Fibroblast of skin of left quadriceps (primary cell): ENCODE measurements at places on chromosomes 11 and 22.

GRCh38 chr22:42303396-42304323, 33.2 kb upstream of the TCF20 start:
- no peak for DNase-seq

DNA sequence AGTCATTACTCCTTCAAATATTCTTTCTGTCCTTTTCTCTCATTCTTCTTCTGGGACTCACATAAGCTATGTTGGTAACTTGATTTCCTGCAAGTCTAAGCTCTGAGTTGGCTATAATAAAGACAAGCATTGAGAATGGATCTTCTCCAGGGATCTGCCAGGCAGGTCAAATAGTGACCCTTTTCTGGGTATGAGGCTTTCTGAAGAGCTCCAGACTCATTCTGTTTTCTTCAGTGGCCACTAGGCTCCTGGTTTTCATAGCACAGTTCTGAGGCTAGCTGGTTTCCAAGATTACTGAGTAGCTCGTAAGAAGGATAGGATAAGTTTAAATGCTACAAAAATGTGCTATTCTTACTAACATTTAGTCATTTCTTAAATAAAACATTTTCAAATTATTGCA, 38.3 kb downstream of the TMPRSS5 start:
- DNase-seq = no peak

GRCh38 chr22:26437694-26438392, 8.8 kb downstream of the ASPHD2 start:
- DNase-seq = no peak

GRCh38 chr11:119134389-119134978, 13.1 kb downstream of the HINFP start:
- no peak for DNase-seq

- peak; percentile 75 for DNase-seq
These were observed 25.1 kb upstream of the FJX1 start for GRCh38 chr11:35593143-35593542.

GRCh38 chr11:116053548-116053919, 549.3 kb upstream of the CADM1 start:
- no peak for DNase-seq

- no peak for DNase-seq
These were observed 971.9 kb downstream of the BRD1 start for GRCh38 chr22:48855593-48856307.

DNA sequence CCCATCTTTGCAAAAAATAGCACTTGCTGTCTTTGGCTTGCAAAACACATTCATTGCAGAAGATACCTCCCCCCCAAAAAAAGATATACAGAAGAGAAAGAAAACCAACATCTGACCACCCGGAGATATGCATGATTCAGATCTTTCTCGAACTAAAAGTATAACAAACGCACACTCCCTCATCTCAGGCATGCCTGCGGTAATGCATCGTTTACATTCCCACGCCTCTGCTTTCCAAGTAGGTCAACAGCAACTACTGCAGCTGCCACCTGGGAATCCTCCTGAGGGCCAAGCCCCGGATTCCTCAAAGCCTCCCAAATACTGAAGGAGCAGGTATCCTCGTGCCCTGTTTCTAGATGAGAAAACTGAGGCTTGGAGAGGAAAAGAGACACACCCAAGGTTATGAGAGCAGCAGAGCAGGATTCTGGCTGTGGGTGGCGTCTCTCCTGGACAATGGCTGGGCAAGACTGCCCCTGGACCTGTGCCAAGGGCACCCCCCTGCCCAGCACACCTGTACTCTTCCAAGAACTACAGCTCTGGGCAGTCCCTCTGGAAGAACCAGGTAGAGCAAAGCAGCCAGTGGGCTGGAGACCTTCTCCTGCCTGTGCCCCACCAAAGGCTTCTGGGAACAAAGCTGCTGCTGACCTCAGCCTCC, 38.1 kb downstream of the NUP50 start:
- DNase-seq = peak; percentile 56

DNA sequence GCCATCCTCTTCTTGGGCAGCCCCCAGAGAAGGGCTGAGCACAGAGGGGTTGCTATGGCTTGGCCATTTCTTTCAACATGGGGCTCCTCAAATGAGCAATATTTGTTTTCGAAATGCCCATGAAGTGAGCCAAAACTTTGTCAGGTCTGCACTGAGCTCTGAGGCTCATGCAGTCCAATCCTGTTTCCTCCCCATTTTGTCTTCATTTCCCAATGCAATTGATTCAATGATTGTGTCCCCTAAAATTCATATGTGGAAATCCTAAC, 60.6 kb upstream of the CD44 start:
- no peak for DNase-seq

GRCh38 chr11:120058931-120059330, 79.0 kb downstream of the TRIM29 start:
- DNase-seq = no peak

GRCh38 chr22:42929838-42930155, 72.7 kb upstream of the ARFGAP3 start:
- no peak for DNase-seq

DNA sequence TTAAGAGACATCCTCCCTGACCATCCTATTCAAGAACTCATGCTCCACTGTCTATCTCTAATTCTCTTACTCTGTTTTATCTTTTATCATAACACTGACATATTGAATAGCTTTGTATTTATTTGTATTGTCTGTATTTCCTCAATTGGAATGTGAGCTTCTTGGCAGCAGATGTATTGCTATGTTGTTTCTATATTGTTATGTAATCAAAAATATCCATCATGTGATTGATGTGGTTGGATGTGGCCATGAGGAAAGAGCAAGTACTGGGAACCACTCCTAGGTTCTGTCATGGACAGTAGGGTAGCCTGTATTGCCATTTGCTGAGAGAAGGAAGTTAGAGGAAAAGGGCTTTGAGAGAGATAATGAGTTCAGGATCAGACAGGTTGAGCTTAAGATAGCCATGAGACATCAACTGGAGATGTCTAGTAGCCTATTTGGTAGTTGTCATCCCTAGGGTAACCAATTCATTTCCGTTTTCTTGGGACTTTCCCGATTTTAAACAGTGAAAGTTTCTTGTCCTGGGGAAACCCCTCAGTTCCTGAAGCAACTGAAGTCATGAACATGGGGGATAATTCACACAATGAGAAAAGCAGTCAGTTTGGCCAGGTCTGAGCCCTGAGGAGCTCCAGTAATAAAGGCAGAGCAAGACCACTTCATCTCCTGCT, 404.5 kb downstream of the INSC start:
- DNase-seq = no peak

GRCh38 chr11:66607126-66607834, 9.2 kb upstream of the RBM14 start:
- peak; percentile 26 for DNase-seq

DNA sequence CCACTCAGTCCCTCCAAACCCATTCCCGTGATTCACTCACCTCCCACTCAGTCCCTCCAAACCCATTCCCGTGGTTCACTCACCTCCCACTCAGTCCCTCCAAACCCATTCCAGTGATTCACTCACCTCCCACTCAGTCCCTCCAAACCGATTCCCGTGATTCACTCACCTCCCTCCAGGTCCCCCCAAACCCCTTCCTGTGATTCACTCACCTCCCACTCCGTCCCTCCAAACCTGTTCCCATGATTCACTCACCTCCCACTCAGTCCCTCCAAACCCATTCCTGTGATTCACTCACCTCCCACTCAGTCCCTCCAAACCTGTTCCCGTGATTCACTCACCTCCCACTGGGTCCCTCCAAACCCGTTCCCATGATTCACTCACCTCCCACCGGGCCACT, 639.6 kb downstream of the BRD1 start:
- DNase-seq = no peak

DNA sequence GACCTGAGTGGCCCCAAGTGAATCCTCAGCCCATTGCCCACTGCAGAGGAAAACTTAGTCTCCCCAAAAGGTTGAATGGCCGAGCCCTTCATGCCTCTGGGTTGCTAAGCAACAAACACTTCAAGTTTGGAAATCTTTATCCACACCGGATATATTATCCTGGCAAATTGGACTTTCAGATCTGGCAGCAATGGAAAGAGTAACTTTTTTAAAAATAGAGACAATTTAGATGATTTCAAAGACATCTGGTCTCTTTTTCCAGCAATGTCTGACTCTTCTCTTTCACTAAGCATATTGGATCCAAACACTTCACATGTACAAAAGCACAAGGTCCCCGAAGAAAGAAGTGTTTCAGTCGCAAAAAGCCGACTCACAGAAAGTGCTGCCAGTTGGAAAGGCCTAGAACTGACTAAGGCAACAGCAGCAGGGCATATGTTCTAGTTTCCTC, 505.3 kb downstream of the SOX6 start:
- DNase-seq = no peak

GRCh38 chr11:61293867-61294716, 1.0 kb downstream of the VWCE start:
- no peak for DNase-seq

DNA sequence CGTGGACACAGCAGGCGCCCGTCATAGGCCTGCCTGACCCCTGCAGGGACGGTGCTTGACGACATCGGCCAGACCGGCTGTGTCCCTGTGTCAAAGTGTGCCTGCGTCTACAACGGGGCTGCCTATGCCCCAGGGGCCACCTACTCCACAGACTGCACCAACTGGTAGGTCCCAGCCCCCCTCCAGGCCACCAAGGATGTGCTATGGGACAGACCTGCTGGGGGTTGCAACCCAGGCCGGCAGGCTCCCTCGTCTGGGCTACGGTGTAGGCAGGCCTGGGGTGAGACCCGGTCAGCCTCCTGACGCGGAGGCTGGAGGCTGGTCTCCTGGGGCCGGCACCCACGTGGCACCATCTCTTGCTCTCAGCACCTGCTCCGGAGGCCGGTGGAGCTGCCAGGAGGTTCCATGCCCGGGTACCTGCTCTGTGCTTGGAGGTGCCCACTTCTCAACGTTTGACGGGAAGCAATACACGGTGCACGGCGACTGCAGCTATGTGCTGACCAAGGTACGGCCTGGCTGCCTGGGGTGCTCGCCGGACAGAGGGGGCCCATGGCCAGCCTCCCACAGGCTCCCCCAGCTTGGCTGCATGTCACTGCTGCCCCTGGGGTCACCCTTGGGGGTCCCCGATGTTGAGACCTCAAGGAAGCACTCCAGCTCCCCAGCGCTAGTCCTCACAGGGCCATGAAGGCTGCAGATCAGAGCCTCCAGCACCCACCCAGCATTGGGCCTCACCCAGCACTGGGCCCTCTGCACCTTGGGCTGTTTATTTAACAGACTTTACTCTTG, 7.7 kb downstream of the MUC5AC start:
- DNase-seq = no peak

DNA sequence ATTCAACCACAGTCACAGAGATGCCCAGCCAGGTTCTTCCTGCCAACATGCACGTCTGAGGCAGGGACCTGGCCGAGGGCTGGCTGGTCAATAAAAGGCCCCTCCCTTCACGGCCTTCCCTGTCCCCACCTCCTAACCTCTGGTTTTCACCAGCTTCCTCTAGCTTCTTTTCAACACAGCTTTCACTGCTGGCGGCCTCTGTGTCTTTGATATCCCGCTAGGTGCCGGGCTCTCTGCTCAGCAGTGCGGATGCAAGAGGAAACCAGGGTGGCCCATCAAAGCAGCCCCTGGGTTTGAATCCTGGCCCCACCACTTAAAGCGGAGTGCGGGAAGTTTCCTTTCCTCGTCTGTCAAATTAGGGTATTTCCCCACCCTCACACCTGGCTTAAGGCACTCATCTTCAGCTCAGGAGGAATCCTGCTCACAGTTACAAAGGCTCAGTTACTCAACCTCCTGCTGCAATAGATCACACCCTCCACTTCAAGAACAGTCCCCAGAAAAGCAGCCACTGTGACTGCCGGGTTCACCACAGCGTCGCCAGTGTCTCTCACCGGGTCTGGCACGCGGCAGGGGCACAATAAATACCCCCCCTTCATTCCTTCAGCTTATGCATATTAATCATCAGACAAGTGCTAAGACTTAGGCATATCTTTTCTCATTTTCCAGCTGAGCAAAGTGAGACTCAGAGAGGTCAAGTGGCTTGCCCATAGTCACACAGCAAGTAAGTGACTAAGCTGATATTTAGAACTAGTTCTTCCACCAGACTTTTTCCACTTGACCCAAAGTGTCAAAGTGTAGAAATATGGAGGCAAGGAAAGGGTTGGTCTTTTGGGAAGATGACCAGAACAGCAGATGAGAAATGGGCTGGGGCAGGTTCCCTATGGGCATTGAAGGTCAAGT, 45.7 kb downstream of the TXN2 start:
- DNase-seq = no peak

- no peak for DNase-seq
These were observed 19.2 kb downstream of the PRR5 start for GRCh38 chr22:44721213-44721612.

GRCh38 chr11:10618490-10618889, 50.0 kb upstream of the LYVE1 start:
- no peak for DNase-seq

- no peak for DNase-seq
These were observed 1.4 kb upstream of the MADD start for GRCh38 chr11:47268448-47269001.

- DNase-seq = no peak
These were observed 82.6 kb downstream of the MICAL3 start for GRCh38 chr22:17941471-17942406.

GRCh38 chr22:39240831-39241793, 3.7 kb downstream of the PDGFB start:
- no peak for DNase-seq
